ENCODE measurements at places on chromosomes 5 and 9.
A peak's percentile ranks its signal among the peaks of the same experiment; 100 is the strongest.

GRCh38 chr9:4569101-4569500, 78.8 kb downstream of the SLC1A1 start:
- no peak for DNase-seq

GRCh38 chr9:117278020-117278419, 136.8 kb downstream of the ASTN2 start:
- DNase-seq = no peak

- DNase-seq = no peak
Measured at GRCh38 chr5:140602147-140602546, 30.8 kb downstream of the CD14 start.

DNA sequence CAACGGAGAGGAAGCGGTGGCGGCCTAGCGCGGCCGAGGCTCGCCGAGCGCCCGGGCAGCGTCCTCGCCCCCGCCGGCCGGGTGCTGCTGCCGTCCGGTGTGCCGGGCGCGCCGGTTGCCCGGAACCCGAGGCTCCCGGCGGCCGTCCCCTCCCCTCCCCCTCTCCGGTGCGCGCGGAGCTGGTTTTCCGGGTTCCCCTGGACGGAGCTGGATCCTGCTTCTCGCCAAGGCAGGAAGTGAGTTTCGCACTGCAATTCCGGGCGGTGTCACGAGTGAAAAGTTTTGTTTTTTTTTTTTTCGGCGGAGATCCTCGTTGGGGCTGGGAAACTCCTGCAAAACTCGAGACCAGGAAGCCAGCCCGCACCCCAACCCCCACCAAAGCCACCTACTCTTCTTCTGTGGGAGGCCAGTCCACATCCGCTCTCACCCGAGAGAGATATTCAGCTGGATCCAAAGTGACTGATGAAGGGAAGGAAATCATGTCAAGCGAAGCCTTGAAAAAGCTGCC, at the start of gene ERBIN:
Gene ERBIN (plus strand): TSS at position 300 of the 508 bp plus-strand sequence. CDS start 66,144 bp downstream, outside the sequence.
- peak; percentile 31 for DNase-seq

DNA sequence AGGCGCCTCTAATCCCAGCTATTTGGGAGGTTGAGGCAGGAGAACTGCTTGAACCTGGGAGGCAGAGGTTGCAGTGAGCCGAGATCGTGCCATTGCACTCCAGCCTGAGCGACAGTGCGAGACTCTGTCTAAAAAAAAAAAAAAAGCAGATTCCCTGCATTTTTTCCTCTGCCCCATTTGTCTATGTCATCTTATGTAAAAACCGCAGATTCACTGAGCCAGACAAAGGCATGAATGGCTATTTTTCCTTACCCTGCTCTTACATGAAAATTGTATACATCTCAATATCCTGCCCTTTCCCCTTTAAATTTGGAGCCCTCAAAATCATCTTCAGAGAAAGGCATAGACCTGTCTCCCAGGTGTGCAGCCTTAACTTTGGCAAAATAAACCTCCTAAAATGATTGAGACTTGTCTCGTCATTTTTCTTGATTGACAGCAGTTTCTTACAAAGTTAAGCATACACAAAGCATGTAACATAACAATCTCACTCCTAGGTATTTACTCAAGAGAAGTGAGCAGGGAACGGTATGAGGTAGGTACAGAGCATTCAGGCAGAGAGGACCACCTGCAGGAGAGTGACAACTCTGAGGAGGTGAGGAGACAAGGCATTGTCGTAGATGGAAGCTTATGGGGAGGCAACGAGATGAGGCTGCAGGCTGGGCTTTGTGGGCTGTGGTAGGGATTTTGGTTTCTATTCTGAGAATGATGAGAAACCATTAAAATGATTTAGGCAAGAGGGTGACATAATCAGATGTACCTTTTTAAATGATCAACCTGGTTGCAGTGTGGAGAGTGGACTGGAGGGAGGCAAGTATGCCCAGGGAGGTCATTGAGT, 65.7 kb upstream of the IL6ST start:
- no peak for DNase-seq

DNA sequence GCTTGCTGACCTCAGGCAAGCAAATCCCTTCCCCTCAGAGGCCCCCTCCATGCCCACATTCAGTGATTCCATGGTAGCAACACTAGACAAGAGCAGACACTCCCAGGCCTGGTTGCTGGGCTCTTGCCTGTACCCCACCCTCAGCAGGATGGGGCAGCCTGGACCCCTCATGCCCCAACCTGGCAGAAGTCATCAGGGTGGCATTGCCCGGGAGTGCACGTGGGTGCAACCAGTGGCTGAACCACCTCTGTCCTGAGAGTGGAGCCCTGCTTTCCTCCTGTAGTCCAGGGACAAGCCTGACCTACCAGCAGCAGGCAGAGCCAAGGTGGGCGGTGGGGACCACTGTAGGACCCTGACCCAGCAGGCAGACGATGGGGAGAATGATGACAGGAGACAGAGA, 65.8 kb upstream of the TBC1D2 start:
- DNase-seq = no peak

GRCh38 chr5:57505272-57506200, 22.9 kb upstream of the ACTBL2 start:
- DNase-seq = no peak

Measured in stimulated activated CD8-positive, alpha-beta memory T cell treated with anti-CD3 and anti-CD28 coated beads, Interleukin-4, amount 100 ng/mL, for 1 hour (primary cell).